ENCODE measurements at places on chromosomes 12 and 14.

DNA sequence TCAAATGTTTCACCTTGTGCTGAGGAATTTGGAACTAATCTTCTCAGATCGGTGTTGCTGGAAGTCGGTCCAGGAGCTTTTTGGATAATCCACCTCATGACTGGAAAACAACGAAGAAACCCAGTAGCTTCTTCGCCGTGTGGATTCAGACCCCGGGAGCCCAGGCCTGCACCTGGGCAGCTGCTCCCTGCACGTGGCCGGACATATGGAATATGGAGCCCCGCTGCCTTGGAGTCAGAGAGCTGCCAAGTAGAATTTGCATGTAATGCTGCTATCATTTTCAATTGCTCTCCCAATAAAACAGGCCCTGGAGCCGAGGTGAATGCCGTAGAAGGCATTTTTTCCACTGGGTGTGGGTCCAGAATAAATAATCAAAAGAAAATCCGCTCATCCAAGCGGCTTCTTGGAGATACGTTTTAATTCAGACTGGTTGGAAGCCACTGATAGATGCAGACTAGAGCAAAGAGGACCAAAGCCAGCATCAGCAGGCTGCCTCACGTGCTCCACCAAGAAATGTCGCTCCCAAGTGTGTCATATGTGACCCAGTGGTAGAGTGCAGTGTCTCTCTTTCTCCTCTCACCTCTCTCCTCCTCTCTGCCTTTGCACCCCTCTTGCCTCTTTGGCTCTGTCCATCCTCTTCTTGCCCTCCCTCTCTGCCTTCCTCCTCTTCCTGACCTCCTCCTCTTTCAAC lies 115.3 kb downstream of the ZNF664 start:
- no peak for DNase-seq

DNA sequence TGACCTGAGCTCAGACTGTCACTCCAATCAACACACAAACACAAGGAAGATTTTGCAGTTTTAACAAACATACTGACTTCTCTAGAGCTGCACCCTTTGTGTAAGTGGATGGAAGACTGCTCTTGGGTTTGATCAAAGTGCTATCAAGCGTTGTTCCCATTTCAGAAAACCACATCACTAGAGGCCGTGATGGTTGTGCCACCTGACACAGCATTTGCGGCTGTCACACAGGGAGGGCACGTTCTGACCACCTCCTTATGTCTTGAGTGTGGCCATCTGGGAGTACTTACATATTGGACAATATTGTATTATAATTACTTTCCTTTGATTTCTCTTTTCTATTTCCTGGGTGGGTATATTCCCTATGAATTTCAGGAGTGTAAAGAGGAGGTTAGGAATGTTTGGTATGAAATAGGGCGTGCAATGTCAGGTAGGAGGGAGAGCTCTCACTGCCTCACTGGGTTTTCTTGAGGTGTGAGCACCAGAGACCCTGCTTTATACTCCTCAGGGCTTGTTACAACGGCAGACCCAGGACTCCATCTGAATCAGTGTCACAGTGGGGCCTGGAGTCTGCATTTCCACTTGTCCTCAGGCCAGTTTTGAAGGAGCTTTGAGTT lies 74.3 kb downstream of the SYNE3 start:
- DNase-seq = no peak

GRCh38 chr12:77040231-77040630 lies 25.1 kb downstream of the E2F7 start:
- DNase-seq = no peak

DNA sequence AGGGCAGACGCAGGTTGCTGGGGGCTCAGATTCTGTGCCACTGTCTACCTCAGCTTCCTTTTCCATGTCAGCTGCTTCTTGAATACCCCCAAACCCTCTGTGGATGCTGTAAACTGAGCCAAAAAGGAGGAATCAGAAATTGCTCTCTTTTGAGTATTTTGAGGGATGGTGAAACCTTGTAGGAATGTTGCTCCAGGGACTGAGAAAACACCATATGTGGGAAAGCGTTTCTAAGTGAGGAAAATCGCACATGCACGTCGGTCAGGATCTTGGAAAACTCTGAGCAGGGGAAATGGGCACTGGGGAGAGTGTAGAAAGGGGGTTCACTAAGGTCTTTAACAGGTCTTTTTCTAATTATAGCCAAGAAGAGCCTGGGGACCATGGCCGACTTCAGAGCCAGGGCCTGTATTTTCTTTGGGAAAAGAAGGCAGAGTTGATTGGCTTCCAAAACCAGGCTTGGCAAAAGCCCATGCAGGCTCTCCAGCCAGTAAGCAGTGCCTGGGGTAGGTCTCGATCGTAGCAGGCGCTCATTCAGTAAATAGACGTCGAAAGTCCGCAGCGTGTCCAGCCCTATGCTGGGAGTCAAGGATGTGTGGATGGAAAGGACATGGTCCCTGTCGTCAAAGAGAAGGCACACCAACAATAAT lies 58.0 kb downstream of the NTF3 start:
- peak; percentile 36 for DNase-seq

DNA sequence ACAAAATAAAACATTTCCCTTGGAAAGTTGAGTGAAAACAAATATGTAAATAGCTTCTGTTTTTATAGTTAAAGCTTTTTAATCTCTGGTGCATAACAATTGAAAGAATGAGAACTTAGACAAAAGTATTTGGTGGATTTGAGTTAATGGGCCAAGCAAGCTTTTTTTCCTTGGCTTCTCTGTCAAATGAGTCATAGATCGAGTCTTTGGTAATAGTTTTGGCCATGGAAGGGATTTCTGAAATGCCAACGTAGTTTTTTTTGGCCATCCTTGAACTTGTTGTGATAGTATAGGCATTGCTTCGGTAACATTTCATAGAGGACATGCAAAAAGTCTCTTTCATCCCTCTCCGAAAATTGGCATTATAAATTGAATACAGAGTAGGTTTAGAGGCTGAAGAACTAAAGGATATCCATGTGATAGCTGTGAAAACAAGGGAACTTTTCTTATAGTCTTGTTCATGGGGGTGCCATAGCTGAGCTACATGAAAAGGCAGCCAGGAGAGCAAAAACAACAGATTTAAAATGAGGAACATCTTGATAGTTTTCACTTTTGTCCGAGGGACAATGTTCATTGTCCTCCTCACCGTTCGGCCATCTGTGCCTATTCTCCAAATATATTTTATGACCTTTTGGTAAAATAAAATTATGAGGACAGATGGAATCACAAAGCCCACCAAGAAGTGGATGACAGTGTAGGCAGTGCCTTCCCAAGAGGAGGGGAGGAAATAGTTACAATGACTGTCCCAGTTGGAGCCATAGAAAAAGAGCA lies 34.7 kb downstream of the GPR19 start:
- peak; percentile 45 for DNase-seq

DNA sequence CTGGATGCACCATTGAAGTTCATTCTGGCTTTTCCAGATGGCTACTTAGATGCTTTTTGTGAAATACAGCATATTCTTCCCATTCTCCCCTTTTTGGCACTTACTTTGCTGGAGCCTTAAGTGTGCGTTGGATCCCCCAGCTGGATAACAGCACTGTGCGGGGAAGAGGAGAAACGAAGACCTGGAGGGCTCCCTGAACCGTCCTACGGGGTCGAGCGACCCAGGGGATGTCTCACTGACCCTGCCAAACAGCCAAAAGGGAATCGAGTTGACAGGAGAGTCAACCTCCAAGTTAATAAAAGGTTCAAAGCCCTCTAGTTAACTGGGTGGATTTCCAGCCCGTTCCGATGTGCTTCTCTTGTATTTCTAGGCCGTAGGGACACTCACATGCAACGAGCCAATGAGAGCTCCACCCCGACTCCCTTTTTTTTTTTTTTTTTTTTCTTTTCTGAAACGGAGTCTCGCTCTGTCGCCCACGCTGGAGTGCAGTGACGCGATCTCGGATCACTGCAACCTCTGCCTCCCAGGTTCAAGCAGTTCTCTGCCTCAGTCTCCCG lies 1.0 kb upstream of the CAMKK2 start:
- no peak for DNase-seq

DNA sequence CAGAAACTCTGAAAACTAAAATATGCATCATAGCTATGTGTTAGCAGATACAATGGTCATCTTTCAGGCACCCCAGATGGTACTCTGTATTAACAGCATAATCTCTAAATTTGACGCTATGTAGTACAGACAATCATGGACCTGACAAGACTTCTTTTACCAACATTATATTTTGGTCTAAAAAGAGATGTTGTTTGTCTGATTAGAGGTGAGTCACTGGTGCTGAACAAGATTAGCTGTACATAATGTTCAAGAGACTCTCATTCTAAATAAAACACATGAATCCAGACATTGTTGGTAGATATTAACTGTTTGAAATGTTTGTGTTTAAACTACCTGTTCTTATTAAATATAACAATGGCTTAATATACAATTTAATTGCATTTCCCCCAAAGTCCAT lies 146.4 kb upstream of the LMNTD1 start:
- DNase-seq = no peak

GRCh38 chr12:26177283-26177682 lies 18.1 kb upstream of the SSPN start:
- DNase-seq = no peak

GRCh38 chr14:76877871-76878270 lies 51.7 kb downstream of the LRRC74A start:
- DNase-seq = no peak

GRCh38 chr12:90543374-90543773 lies 411.6 kb downstream of the CCER1 start:
- DNase-seq = no peak

- peak; percentile 39 for DNase-seq
Measured at GRCh38 chr14:75794615-75795038, 133.6 kb downstream of the TTLL5 start.

DNA sequence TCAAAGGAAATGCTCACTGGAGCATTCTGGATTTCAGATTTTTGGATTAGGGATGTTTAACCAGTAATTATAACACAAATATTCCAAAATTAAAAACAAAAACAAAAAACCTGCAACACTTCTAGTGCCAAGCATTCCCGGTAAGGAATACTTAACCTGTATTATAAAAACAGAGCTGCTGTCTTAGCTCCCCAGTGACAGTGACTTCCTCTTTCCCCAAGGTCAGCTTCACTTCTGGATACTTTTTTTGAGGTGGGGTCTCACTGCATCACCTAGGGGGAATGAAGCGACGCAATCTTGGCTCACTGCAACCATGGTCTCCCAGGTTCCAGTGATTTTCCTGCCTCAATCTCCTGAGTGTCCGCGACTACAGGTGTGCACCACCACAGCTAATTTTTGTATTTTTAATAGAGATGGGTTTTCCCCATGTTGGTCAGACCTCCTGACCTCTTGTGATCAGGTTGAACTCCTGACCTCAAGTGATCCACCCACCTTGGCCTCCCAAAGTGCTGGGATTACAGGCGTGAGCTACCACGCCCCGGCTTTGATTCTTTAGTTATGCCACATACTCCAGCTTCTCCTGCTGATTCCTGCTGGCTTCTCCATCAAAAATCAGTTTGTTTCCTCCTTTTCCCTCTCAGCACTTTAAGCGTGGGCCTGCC lies 15.9 kb downstream of the PPP1CC start:
- no peak for DNase-seq

DNA sequence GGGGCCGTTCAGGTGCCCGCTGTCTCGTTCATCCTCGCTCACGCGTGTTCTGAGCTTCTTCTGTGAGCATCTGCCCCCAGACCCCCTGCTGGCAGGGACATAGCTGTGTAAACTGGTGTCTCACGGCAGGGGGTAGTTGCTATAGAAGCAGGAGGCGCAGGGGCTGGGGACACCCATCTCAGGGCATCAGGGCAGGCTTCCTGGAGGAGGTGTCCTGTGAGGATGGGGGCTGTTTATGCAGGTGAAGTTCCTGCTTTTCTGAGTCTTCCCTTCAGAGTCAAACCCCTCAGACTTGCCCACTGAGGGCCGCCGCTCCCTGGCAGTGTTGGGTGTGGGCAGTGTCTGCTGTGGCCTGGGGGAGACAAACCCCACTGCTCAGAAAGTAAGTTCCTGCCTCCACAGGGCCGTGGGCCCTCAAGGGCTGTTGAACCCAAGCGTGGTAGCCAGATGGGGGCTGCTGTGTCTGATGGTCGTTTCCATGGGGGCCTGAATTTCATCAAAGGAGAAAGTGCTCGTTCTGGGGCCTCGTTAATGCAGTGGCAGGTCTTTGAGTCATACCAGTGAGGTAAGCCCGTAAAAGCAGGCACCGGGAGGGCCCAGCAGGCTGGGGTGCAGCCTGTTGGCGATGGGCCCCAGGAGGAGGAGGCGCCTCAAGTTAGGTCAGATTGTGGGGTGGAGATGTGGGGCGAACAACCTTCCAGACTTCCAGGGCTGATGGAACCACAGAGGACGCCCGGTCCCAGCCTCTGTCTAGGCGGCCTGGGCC lies 23.4 kb downstream of the KIF26A start:
- DNase-seq = no peak

DNA sequence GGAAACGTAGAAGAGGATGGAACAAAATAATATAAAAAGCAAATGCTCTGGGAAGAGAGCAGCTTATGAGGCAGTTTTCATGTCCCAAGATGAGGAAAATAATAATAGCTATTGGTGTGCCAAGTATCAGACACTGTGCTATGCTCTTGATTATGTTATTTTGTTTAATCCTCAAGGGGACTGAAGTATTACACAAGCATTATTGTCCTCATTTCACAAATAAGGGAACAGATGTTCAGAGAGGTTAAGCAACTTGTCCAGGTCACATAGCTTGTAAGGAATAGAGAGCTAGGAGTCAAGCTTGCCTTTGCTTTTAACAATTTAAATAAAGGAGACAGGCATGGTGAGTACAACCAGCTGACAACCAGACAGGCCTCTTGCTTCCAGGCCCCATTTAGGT lies 26.9 kb upstream of the LTBP2 start:
- DNase-seq = no peak

GRCh38 chr12:76863005-76863670 lies 15.7 kb downstream of the CSRP2 start:
- peak; percentile 95 for DNase-seq

DNA sequence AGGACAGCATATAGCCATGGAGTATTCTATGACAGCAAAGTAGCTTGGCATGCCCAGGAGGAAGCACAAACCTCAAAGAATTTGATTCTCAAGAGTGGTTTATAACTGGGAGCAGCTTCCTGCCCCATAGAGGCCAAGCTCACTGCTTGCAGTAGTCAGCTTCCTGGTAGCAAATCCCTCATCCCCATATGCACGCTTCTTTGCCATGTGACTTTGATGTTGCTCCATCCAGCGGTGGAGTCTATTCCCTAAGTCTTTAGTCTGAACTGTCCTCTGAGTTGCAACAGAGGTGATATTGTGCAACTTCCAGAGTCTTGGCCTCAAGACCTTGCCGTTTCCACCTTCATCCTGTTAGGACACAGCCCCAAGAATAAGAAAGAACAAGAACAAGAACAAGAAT lies 996.8 kb upstream of the TMEM132C start:
- peak; percentile 42 for DNase-seq
